ENCODE measurements at places on chromosomes 2 and 18.

DNA sequence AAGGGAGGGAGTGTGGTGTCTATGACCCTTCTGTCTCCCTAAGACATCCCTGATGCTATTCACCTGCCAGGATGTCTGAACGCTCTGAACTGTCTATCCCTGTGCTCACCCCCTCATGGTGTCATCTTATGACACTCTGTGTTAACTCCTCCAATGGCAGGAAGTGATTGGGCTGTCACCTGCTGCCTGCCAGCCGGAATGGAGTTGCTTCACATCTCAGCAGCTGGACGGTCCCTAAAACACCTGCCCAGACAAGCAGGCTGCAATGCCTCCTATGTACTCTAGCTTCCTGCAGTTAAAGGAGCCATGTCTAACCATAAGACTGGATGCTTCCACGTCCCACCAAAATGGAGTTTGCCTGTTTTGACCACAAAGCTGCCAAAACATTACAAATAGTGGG, 99.9 kb downstream of the CPO start:
- no peak for DNase-seq

- DNase-seq, result no peak
Measured at GRCh38 chr2:38440655-38441054, 63.6 kb upstream of the ATL2 start.

GRCh38 chr2:164877927-164878326, 36.3 kb upstream of the COBLL1 start:
- DNase-seq, result no peak

DNA sequence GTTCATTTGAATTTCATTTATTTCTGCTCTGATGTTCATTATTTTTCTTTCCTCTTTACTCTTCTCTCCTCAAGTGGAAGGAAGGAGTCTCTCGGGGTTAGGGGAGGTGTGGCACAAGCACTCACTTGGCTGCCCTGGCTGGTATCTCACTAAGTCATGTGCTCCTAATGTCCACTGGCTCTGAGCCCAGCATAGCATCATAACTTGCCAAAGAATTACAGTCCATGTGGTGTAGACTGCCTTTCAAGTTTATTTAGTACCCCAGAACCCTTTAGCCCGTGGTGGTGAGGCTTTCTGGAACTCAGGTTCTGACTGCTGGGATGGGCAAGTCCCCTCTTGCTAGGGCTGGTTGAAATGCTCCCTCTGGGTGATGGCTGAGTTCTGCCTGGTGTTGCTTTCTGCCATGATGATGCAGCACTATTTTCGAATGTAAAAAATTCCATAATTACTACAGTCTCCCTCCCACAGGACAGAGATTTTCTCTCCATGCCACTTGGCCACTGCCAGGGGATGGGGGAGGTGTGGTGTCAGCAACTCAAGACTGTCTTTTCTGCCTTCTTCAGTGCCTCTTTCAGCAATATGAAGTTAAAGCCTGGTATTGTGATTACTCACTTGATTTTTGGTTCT, 22.2 kb downstream of the SPAG16 start:
- peak; percentile 85 for DNase-seq

- DNase-seq, result no peak
Measured at GRCh38 chr18:76231402-76231801, 263.6 kb downstream of the ZNF516 start.

DNA sequence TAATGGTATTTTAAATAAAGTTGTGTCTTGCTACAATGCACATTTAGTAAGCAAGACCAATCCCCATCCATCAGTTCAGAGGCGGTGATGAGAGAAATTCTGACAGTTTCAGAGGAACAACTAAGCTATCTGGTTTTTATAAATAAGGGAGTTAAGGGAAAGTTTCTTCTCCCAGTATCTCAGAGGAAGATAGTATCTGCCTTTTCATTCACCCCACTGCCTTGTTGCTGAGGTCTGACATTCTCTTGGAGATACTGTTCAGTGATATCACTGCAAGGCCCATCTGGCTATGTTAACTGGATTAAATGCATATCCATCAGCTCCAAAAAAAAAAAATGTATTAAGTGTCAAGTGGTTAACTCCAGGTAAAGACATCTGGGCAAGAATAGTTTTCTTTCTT, 47.9 kb downstream of the RBMS1 start:
- DNase-seq, result no peak

DNA sequence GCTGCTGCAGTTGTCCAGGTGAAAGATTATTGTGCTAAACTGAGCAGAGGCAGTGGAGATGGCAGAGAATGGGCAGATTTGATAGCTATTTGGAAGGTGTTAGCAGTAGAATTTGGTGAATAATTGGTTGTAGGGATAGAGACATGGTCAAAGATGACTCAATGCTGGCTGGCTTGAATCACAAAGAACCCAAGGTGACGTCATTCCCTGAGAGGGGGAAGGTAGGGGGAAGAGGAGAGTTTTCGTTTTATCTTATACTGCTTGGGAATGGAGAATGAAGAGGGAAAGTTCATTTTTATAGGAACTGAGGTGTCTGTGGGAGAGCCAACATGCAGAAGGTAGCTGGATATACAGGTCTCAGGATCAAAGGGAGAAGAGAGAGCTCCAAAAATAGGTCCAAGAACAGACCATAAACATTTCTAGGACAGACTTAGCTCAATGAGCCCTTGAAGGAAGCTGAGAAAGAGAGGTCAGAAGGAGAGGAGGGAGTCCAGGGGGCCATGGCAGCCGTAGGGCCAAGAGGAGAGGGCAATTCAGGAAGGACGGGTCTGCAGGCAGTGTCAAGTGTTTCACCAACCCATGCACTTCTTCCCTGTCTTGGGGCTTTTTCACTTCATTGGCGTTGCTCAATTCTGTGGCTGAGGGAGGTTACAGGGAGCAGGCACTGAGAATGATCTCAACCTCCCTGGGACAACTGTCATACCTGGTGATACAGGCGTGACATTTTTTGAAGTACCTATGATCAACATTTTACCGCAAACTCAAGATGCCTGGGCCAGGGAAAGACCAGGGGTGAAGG, 281.3 kb downstream of the TDRD15 start:
- DNase-seq, result peak; percentile 19

DNA sequence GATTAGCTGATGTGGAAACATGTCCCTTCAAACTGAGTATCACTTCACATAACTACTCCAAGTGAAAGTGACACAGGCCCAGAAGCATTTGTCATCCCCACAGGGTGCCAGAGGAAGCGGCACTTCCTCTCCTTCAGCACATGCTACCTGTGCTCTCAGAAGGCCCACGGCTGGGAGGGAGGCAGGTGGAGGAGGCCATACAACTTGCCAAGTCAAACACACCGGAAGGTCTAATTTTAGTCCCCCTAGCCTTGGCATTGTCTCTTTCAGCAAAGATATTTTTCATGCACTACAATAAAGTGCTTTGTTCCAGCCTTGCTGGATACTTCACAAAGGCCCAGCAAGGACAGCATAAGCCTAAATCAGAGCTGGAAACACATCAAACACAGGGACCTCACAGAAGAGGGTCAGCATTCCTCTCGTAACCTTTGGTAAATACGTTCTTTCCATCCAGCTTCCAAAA, 38.0 kb downstream of the VSNL1 start:
- DNase-seq, result no peak

GRCh38 chr18:78587096-78587495, 392.5 kb upstream of the SALL3 start:
- no peak for DNase-seq

GRCh38 chr18:48855422-48856377, 95.1 kb downstream of the SMAD7 start:
- DNase-seq, result no peak

- DNase-seq, result peak; percentile 24
Measured at GRCh38 chr2:41963661-41964525, 83.9 kb upstream of the PKDCC start.

DNA sequence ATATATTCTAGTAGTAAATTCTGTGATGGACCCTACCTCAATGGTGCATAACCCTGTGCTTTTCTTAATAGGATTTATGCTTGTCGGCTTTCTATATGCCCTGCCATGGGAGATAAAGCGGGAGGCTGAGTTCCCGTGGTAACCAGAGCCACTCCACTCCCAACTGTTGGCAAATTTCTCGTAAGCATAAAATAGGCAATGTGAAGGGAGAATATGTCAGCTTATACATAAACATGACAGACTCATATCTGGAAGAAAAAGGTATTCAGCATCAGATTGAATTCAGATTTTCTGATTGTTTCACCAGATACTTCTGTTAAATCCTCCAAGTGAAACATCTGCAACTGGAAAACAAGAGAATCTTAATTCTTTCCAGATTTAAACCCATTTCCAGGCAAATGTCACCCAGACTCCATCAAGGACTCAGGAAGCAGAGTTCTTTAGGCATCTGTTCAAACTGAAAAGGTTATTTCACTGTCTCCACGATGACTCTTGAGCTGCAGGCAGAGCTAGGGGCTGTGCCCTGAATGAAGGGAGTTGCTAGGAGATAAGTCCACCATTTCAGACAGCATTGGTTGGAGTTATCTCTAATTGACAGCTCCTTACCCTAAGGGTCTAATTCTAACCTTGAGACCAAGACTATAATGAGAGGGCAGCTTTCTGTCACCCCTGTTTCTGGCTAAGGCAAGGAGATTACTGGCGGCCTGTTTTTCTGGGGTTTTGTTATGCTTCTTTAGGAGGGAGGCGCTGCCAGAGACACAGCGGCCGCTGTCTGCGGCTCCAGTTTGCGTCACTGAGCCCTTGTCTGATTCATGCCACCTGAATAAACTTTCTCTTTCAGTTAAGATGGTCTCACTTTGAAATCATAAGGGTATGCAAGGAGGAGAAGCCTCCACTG, 381.3 kb downstream of the SOX11 start:
- peak; percentile 60 for DNase-seq

- peak; percentile 71 for DNase-seq
Measured at GRCh38 chr2:101255501-101255900, 2.8 kb downstream of the CNOT11 start.

- no peak for DNase-seq
Measured at GRCh38 chr2:60095202-60095815, 458.1 kb downstream of the BCL11A start.

- no peak for DNase-seq
Measured at GRCh38 chr2:183349091-183349490, 224.8 kb downstream of the NUP35 start.

DNA sequence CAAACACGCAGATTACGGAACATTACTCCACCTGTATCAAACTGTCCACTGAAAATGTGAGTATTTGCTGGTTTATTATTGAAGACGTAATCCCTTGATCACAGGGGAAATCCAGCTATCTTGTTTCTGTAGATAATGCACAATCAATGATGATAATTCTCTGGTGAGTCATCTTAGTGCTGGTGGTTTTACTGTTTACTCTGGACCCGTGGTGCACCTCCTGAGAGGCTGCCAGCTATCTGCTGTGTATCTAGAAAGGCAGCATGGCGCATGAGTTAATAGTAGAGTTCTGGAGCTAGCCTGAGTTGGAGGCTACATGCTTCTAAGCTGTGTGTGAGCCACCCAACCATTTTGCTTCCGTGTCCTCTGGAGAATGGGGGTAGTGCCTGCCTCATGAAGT, 6.5 kb downstream of the NCAPH start:
- peak; percentile 93 for DNase-seq

DNA sequence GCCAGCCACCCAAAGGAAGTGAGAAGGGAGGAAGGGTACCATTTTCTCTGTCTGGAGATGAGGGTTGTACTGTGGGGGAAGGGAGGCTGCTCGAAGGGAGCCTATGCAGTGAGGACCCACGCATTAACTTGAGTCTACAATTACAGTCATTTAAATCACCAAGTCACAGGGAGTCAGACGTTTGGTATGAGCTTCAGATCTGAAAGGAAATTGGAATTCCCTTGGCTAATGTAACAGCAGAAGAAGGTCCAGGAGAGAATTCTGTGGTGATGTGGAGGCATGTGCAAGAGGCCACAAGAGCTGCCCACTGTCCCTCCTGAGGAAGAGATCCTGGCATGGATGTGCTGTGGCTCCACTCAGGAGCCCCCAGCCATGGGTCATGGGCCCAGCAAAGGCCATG, 22.5 kb downstream of the DAPL1 start:
- DNase-seq, result peak; percentile 26

DNA sequence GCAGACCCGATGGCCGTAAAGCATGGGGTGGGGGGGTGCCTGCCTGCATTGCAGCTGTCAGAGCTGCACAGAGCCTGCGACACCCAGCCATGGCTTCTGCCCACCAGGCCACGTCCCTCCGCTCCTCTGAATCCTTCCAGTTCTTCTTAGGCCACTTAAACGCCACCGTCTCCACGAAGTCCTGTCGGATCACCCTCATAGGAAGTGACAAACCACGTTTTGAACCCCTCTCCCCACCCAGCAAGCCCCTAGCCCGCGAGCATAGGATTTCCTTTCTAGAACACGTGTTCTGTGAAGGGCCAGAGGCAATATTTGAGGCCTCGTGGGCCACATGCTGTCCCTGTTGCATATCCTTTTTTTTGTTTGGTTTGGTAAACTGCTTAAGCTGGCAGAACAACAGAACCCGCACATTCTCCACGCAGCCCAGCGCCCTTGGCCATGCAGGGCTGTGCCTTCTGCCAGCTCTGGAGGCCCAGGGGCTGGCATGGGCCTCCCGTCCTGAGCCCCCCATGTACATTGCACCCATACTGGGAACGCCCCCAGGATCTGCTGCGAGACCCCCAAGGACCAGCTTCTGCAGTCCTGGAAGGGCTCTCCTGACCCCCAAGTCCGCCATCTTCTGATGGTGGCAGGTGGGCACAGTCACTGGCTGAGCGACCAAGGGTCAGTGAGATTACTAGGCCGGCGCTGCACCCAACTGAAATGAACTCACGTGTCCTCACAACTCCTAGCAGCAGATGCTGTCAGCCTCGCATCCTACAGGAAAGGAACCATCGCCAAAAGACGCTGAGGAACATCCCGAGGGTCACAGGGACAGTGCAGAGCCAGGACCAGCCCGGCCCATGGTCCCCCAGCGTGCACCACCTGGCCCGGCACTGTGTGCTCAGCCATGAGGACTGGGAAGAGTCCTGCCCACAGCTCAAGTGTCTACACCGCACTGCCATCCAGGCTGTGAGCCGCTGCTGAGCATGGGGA, 35.1 kb downstream of the ADI1 start:
- no peak for DNase-seq

DNA sequence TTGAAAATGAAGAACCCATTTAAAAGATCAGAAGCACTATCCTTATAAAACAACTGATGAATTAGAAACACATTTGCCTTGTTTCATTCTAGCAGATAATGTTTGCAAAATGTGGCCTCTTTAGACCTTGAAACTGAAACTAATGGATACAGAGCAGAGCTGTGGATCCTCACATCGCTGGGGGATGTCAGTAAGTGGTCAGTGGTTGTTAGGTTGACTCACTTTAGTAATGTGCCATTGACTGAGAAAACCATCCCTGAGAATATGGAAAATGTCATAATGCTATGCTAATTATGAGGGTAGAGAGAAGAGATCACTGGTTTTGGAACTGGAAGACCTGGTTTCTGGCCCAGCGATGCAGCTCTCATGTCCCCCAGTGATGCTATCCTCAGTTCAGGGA, 176.7 kb downstream of the MYO1B start:
- no peak for DNase-seq

GRCh38 chr18:51323961-51324360, 126.5 kb upstream of the MEX3C start:
- DNase-seq, result no peak

Measured in iris pigment epithelial cell (primary cell).